Right cardiac atrium (tissue), 5 donors: ENCODE measurements at places on chromosomes 4 and X. TPM values are rescaled to one million over a fixed set of nuclear protein-coding genes. Genes with fewer than 3 reads are reported as not detected.

HAND2 gene
- total RNA-seq = 131 TPM

- DNase-seq = no peak
Observed at GRCh38 chrX:123728016-123728415, 4.8 kb downstream of the THOC2 start.

- no peak for DNase-seq
Observed at GRCh38 chrX:13198056-13198761, 121.6 kb downstream of the ATXN3L start.

S100P gene
- not detected for total RNA-seq

DNA sequence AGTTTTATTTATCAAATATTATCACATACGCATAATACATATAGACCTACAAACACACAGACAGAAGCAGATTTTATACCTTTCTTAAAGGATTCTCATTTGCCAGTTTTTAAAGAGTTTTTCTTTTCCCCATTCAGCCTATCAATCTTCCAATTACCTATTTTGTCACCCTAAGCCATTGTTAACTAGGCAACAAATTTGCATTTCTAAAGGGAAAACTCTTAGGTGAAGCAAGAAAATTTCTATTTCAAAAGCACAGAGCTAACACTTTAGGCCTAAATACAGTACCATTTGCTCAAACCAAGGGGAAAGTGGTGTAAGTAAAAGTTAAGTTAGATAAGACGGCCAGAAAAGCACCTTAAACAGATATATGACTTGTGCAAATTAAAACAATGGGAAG lies 156.6 kb downstream of the NDST3 start:
- no peak for DNase-seq

GRCh38 chr4:155615081-155615887 lies 51.4 kb upstream of the GUCY1A1 start:
- no peak for DNase-seq

DNA sequence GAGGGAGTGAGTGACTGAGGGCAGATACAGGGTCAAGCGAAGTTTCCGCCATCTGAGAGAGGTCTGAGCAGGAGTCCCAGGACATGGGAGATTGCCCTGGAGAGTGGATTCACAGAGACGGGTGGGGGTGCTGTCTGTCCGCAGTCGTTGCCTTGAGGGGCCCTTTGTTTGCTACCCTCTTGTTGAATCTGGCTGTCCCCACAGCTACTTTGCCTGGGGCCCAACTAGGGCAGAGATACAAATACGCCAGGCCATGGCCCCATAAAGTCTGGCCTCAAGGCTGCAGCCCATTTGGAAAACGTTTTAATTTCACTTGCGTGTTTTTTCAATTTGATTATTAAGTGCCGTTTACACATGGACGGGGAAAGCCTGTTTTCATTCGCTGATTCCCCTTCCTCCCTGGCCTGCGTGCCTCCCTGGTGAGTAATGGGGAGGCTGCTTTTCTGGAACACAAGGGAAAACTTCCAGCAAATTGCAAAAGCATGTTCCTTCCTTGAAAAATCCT lies 134.4 kb downstream of the SMIM20 start:
- DNase-seq = peak; percentile 72

PALLD gene
- total RNA-seq = 739 TPM

DNA sequence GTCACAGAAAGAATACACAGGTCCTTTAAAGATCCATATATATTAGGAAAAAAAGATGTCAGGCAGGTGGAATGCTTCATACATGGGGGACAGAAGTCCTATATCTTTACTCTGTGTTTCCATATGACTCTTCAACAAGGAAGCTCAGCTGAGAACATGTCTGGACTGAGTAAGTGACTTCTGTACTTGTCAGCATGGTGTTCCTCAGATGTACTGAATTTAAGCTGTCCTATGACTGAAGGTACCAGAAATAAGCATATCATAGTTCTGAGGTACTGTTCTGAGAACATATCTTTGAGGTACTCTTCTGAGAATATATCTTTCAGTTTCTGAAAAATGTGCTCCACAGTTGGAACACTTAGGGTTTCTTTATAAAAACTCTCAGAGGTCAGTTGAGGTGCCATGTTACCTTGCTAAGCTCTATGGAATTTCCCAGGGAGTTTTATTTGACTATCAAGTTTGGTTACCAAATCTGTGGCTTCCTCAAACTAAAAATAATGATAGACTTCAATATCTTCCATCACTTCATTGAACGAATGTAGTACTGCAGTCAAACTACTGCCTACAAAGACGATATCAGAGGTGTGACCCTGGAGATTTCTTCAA lies 597.2 kb upstream of the GNPDA2 start:
- DNase-seq = no peak

C4orf50 gene
- total RNA-seq = not detected

DNA sequence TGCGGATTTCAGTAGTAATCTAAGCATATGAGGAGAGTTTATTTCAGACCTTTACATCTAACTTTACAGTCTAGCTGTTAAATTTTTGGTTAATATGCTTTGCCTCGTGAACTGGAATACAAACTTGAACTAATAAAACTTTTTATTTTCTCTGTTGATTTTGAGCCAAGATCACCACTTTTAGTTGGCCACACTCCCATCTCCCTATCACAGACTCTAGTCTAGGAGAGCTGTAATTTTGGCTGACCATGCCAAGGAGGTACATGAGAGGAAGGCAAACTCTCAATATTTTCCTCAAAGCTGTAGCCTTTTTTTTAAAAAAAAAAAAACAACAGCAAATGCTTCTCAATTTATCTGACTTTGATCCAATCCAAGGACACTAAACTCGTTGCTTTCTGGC lies 597.5 kb upstream of the PCDH7 start:
- no peak for DNase-seq

GRCh38 chr4:170741856-170742255 lies 652.1 kb upstream of the AADAT start:
- no peak for DNase-seq

DNA sequence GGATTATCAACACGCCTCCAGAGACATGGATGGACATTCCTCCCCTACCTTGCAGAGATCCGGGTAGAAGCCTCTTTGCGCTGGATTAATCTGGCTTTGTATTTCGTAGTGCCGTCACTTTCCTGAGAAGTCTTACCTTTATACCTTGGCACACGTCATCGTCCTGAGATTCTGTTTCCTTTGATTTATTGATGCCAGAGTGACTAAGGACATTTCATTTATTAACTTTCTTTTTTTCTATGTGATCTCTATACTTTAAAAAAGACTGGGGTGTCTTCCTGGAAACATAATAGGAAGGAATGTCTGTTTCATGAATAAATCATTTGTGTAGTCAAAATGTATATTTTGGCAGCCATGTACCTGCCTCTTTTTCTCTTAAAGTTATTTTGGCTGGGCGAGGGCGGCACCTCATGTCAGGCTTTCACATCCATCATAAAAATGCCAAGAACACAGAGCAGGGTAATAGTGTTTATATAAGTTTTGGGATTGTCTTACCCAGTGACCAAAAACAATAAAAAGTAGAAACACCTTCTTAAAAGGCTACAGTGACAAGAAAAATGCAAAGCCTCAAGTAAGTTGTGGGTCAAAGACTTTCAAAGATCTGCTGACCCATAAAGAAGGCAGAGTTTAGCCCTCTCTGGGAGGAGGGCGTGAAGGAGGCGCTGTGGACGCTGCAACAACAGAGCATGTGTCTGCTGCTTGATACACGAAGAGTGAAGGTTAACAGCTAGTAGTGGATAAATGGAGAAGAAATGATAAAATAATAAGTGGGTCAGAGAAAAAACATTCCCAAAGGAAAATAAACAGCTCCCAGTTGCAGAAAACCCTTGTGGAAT lies 124.4 kb downstream of the SHROOM3 start:
- no peak for DNase-seq

PNMA5 gene
- not detected for total RNA-seq

- no peak for DNase-seq
Observed at GRCh38 chr4:122901247-122902010, 21.0 kb downstream of the NUDT6 start.

GRCh38 chr4:27142841-27143240 lies 282.2 kb downstream of the STIM2 start:
- DNase-seq = no peak

DNA sequence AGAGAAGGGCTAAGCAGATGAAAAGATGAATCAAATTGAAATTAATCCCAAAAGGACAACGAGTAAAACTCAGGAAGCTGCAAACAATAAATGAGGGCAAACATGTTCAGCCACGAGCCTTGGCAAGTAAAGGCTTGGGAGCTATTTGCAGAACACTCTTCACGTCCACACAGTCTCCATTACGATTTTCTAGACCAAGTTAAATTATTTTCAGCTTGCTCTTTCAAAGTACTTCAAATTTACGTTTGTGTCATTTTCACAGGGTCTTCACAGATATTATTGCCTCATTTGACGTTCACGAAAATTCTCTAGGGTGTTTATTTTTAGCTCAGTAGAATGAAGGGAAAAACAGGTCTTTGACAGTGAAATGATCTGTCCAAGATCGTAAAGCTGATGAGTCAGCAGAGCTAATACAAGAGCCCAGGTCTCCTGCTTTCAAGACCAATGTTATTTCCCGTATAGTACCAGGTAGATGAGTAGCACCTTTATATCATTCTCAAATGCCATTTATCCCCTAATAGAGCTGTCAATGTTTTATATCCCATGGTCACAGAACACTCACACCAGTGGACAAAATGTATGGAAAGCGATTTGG lies 20.9 kb downstream of the KLB start:
- DNase-seq = no peak

BBS12 gene
- 8.5 TPM for total RNA-seq

ANOS1 gene
- 6.6 TPM for total RNA-seq

- DNase-seq = peak; percentile 100
Observed at GRCh38 chrX:1391707-1392375, at the start of gene SLC25A6. TSS of gene SLC25A6 (minus strand) at chrX:1392113. CDS start at chrX:1392009, 104 bp downstream.

GRCh38 chr4:39452153-39452859 lies 6.4 kb downstream of the RPL9 start:
- DNase-seq = no peak

GRCh38 chr4:24722026-24722568 lies 73.3 kb upstream of the SOD3 start:
- no peak for DNase-seq

TCEAL7 gene
- total RNA-seq = 9.7 TPM

ZCCHC4 gene
- 10.9 TPM for total RNA-seq

DNA sequence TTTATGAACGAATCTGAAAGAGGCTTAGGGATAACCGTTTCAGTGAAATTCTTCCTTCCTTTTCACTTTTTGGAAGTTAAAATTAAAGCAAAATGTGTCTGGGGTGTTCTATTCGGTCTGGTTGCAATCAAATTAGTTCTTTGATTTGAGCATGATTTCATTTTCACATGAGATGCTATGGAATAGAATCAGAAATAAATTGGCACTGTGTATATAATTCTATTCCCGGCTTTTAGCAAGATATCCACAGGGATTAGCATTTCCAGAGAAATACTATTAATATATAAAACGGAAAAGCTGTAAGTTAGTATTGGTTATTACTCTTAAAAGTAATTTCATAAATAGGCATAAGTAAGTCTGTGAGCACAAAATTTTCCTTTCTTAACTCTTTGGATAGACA lies 1676.8 kb upstream of the PCDH7 start:
- no peak for DNase-seq

CLIC2 gene
- 21.7 TPM for total RNA-seq

DNA sequence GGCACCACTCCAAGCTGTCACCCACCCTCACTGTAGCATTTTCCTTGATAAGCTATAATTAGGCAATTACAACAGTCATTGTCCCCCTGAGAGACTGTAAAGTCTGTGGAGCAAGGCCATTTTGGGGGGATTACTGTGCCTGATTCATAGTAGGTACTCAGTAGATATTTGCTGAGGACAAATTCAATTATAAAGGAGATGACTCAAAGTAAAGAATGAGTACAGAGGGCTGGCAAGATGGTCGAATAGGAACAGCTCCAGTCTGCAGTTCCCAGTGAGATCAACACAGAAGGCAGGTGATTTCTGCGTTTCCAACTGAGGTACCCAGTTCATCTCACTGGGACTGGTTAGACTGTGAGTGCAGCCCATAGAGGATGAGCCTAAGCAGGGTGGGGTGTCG lies 42.0 kb downstream of the MAOB start:
- DNase-seq = no peak

NLRP2B gene
- not detected for total RNA-seq

DNA sequence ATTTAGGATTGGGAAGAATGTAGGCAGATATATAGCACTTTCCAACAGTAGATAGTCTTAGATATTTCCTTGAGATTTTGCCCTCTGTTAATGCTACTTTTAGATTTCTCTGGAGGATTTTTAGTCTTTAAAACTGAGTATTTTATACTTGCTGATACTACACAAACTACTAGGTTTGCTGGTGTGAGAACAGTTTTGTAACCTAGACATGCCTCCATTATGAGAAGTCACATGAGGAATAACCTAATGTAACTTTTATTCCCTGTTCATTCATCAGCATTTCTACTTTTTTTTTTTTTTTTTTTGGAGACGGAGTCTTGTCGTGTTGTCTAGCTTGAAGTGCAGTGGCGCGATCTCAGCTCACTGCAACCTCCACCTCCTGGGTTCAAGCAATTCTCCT lies 137.2 kb downstream of the RAPGEF2 start:
- no peak for DNase-seq

GRCh38 chr4:37836838-37837440 lies 10.5 kb downstream of the PGM2 start:
- DNase-seq = no peak

NPFFR2 gene
- not detected for total RNA-seq

- DNase-seq = no peak
Observed at GRCh38 chr4:28388471-28388870, 1527.8 kb downstream of the STIM2 start.

GRCh38 chr4:15794905-15795304 lies 16.8 kb downstream of the CD38 start:
- no peak for DNase-seq

GRCh38 chr4:141995056-141995455 lies 358.7 kb downstream of the IL15 start:
- no peak for DNase-seq

ADH7 gene
- not detected for total RNA-seq

GRCh38 chr4:32752962-32753361 lies 2032.8 kb downstream of the PCDH7 start:
- DNase-seq = no peak

DNA sequence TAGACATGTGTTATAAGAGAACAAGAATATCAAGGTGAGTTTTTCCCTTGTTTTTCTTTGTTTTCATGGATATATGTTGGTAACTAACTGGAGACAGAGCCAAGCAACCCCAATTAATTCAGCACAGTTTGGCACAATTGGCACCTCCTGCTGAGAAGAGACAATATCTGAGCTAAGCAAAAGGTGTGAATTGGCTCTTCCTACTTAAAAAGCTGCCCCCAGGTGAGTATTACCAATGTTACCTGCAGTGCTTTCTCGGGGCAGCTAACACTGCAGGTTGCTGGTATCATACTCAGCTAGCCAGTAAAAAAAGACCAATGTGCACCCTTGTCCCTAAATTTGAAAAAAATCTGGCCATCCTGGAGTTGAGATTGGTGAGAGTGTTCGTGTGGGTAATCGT lies 871.2 kb upstream of the TENM3 start:
- no peak for DNase-seq
